ENCODE measurements at places on chromosomes 2 and 18. TPM values are rescaled to one million over a fixed set of nuclear protein-coding genes. Genes with fewer than 3 reads are reported as not detected.

GRCh38 chr2:241217320-241218031 lies 29.0 kb downstream of the ANO7 start:
- peak; percentile 85 for DNase-seq

GRCh38 chr18:13120983-13121441 lies 97.5 kb upstream of the LDLRAD4 start:
- DNase-seq: no peak

DNA sequence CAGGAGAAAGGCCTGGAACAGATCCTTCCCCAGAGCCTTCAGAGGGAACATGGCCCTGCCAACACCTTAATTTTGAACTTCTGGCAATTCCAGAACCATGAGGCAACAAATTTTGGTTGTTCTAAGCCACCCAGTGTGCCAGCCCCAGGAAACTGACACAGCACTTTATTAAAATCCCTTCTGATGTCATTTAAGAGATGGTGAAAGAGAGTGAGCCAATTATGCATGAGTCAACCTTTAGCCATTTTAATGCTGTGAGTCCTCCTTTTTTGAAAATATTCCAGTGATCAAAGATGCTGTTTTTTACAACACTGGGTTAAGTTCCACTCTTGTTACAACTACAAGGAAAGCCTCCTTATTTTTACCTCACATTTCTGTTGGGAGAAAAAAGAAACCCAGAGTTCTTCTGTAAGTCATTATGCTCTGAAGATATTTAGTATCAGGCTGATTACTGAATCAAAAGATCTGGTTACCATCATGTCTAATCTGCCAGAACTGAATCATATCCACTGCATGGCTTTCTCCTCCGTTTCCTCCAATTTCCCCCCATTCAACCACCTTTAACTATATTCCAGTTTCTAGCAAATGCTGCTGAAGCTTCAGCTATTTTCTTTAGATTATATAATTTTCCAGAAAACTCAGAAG lies 235.4 kb downstream of the TXNL1 start:
- no peak for DNase-seq

DNA sequence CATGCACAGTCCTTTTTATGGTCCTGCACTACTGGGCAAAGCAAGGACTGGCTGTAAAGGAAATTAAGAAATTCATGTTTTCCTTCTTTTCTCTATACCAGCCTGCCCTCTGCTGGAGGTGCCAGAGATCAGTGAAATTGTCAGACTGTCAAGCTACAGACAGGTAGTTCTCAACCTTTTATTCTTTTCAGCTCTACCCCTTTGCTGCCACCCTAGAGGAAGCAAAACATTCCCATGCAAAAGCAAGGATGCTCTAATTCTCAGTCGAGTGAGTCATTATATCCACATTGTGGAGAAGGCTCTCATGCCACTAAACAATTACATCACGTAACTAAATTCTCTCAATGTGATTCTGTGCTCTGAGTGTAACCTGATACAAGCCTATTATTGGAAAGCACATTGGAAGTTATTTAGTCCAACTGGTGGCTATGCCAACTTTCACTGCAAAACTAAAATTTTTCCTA lies 25.0 kb upstream of the RAPGEF4 start:
- DNase-seq: peak; percentile 62

- DNase-seq: no peak
These were observed 67.1 kb upstream of the KCNE4 start for GRCh38 chr2:222984908-222985307.

DNA sequence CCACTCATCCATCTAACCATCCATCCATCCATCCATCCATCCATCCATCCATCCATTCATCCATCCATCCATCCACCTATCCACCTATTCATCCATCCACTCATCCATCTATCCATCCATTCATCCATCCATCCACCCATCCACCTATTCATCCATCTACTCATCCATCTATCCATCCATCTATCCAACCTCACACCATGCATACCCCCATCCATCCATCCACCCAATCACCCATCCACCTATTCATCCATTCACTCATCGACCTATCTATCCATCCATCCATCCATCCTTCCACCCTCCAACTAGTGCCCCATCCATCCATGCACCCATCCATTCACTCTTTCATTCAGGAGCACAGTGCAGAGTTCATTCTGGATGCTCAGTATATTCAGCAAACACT lies 21.5 kb upstream of the YWHAQ start:
- no peak for DNase-seq

GRCh38 chr2:39622860-39623259 lies 42.9 kb upstream of the TMEM178A start:
- no peak for DNase-seq

- no peak for DNase-seq
These were observed 38.7 kb upstream of the SERTAD2 start for GRCh38 chr2:64692401-64692800.

GRCh38 chr2:161045726-161046125 lies 114.5 kb upstream of the TANK start:
- no peak for DNase-seq

GRCh38 chr18:14117606-14118005 lies 14.6 kb downstream of the ZNF519 start:
- no peak for DNase-seq

DNA sequence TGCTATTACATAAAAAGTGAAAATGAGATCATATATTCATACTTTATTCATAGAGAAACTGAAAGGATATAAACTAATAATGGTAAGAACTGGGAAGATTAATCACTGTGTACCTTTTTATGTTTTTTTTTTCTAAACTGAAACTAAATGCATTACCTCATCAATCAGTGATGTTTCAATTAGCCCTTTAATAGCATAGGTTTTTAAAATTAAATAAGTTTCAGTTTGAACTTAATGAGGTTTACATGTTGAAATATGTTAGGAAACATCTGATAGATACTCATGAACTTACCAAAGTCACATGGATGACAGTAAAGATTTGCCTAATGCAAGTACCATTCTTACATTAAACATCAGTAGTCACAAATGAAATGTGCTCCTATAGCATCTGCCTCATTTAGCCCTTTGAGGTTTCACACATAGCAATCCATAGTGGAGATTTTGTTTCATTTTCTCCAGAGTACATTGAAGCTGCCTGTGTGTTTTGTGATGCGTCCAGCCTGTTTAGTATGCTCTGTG lies 8.9 kb downstream of the MAPRE2 start:
- DNase-seq: no peak

GRCh38 chr18:10405014-10405493 lies 49.4 kb upstream of the APCDD1 start:
- DNase-seq: no peak

DNA sequence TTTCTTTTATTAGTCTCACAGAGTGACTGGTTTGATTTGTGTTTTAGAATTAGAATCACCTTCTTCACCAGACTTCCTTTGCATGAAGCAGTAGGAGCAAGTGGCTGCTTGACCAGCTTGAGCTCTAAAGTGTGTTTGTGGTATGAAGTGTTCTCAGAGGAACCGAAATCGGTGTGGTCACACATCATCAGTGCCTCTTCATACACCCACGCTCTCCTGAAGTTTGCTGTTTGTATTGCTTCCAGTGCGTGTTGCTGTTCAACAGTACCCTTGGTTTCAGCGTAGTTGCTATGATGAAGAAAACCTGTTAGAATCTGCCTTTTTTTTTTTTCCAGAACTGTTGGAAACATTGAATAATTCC lies 77.9 kb downstream of the LIMS1 start:
- DNase-seq: no peak

DNA sequence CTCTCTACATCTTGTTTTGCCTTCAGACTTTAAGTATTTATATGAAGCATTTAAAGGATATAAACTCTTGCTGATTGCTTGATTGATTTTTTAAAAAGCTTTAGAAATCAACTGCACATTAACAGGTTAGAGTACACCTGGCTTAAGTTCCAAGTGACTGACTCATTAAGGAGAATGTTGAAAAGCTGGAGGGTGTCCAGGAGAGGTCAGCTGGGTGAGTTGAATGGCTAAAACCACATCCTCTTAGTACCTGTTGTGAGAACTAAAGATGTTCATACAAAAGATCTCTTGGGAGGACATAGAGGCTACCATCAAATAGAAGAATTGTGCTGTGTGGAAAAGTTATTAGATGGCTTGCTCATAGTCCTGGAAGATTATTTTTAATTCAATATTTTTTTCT lies 206.8 kb downstream of the TXNL1 start:
- no peak for DNase-seq

DNA sequence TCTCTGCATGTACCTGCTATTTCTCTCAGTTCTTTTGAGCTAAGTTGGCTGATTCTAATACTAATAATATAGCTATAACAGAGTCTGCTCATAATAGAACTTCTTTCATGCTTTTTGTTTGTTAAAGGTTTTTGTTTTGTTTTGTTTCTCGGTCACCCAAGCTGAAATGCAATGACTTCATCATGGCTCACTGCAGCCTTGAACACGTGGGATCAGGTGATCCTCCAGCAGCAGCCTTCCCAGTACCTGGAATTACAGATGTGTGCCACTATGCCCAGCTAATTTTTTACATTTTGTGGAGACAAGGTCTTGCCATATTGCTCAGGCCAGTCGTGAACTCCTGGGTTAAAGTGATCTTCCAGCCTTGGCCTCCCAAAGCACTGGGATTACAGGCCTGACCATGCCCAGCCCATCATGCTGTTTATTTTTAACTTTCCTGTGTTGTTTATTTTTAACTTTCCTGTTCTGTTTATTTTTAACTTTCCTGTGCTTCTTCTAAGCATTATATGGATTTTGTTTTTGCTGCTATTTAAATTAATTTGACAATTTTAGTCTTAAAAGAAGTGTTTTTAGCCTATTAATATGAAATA lies 763.8 kb upstream of the CDH7 start:
- no peak for DNase-seq

DNA sequence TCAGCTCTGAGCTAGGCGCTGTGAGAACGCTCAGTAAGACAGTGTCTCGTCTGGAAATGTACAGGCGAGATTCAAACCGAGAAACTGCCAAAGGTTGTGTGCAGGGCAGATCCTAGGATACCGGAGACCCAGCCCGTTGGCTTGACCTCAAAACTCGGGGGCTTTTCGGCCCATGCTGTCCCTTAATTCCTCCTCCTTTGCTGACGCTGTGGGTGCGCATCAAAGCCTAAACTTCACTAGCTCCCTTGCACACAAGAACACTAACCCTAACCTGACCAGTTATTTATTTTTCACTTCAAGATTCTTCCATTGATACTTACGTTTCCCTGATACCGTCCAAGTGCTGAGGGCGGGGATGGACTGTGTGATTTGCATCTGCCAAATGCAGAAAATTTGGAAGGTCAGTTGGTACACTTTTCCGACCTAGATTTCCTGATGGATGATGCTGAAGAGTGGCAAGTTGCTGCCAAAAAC lies 1.0 kb upstream of the AAK1 start:
- no peak for DNase-seq

DNA sequence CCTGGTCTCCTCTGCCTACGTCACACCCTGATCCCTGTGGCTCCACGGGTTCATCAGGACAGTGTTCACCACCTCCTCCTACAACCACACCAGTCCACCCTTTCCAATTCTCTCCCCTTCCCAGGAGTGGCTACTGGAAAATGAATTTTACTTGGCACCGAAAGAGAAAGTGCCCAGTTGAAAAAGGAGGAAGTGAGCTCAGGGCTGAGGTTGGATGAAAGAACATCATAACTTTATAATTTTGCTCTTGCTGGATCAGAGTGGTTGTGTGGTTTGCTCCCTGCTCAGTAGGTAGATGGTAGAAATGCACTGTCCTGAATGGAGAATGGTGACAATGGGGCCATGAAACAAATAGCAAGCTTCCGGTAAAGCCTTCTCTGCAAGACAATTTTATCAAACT lies 140.3 kb upstream of the DDX18 start:
- no peak for DNase-seq

DNA sequence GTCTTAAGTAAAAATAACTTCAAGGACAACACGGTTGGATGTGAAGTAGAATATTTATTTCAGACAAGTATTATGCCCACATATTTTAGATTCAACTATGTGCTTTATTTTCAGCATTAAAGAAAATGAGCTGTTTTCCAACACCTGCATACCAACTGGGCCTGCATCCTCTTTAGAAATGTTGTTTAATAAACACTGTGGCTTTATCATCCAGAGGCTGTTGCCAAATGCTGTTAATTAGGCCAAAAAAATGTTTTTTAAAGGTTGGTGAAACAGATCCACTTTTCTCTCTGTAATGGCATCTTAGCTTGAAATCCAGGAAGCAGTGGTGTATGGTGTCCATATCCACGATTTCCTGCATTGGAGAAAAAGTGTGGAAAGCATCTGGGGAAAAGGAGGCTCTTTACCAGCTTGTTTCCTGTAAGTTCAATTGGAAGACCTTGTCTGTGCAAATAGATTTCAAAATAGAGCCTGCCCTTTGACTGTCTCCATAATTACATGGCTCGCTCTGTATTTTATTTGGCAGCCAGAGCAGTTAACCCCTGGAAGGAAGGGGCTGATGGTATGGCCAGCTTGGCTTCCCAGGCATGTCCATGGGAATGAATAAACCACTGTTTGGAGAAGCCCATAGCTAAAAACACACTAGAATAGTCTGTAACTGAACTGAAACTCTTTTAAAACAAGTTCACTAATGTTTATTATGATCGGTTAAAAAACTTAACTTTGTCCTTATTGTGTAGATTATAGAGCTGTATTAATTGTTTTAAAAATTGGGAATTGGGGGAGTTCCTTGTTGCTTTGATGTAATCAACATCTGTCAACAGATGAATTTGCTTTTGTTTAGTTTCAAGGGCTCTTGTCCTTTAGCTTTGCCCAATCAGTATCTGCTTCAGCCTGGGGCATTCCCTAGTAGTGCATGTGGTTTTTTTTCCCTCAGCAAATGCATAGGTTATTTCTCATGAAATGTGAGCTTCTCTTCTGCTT lies 33.0 kb upstream of the DLX1 start:
- no peak for DNase-seq

DNA sequence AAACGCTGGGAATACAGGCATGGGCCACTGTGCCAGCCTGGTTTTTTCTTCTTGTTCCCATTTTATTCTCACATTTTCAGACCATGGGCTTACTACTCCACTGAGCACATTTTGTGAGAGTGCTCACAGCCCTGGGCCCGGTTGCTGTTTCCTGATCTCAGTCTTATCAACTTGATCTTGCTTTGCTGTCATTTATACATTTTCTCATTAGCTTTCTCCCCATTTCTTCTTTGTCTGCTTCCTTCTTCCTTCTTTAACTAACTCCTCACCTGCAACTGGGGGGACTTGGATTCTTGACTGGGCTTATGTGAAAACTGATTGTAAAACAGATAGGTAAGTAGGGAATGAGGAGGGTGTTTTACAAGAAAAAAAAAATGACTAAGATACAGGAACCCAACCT lies 117.3 kb downstream of the PLB1 start:
- DNase-seq: no peak

DNA sequence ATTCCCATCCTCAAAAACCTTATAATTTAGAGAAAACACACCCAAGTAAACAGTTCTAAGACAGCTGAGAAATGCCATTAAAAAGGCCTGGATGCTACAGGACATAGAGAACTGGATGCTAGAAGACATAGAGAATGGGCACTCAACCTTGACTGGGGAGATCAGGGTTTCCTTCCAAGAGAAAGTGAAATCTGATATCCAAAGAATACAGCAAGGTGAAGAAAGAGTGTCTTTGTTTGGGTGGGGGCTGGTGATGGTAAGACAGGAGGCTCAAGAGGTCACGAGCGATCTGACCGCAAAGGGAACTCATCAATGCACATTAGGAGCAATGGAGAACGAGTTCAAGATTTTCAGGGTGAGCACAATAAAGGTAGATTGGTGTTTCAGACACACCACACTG lies 31.6 kb downstream of the EPB41L3 start:
- peak; percentile 29 for DNase-seq

GALNT14 gene
- total RNA-seq: 10.4 TPM

TMEM18 gene
- 18.4 TPM for total RNA-seq

HOXD13 gene
- not detected for total RNA-seq

TAF1B gene
- 17.1 TPM for total RNA-seq

ACTG2 gene
- 8.8 TPM for total RNA-seq

GPAT2 gene
- 2.2 TPM for total RNA-seq

CGREF1 gene
- total RNA-seq: 4.1 TPM

SCYGR1 gene
- not detected for total RNA-seq

SP100 gene
- total RNA-seq: not detected

GPR35 gene
- total RNA-seq: 0.39 TPM

INSIG2 gene
- 8.1 TPM for total RNA-seq

Measured in GM23338 (cell line).